ENCODE measurements at places on chromosomes 5 and 9. TPM values are rescaled to one million over a fixed set of nuclear protein-coding genes. Genes with fewer than 3 reads are reported as not detected.

GRCh38 chr5:144072518-144072927, 97.9 kb downstream of the YIPF5 start:
- no peak for DNase-seq

- no peak for DNase-seq
Observed at GRCh38 chr9:84170521-84171141, 169.9 kb downstream of the SLC28A3 start.

- DNase-seq = no peak
Observed at GRCh38 chr5:176432707-176433106, 15.5 kb upstream of the FAF2 start.

DNA sequence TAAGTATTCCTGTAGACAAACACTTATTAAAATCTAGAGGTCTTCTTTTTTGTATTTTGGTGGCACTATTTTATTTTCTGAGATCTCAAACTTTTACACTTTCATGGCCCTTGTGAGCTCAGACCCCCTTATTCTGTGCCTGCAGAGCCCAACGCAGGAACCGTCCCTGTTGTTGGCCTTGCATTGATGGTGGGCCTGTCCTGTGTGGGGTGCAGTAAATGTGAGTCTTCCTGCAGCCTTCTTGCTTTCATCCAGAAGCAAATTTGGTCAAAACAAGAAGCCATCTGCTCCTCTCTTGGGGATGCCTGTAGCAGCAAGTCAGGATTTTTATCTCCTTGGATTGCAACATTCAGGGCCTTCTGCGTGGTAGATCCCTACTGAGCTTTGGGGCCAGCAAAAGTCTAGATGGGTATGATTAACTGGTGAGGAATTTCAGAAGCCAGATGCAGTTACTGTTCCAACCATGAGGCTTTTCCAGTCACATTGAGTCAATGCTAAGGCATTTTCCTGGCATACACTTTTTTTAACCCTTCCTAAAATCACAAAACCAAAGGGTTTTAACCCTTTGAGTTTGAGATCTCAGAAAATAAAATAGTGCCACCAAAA, 31.7 kb downstream of the BASP1 start:
- no peak for DNase-seq

- no peak for DNase-seq
Observed at GRCh38 chr9:118962426-118962825, 406.8 kb downstream of the BRINP1 start.

Gene ANKRD18A
- 4.7 TPM for polyA plus RNA-seq
